NCI-H345 (cell line): ENCODE measurements at places on chromosomes 3 and 15.
A peak's percentile ranks its signal among the peaks of the same experiment; 100 is the strongest.

DNA sequence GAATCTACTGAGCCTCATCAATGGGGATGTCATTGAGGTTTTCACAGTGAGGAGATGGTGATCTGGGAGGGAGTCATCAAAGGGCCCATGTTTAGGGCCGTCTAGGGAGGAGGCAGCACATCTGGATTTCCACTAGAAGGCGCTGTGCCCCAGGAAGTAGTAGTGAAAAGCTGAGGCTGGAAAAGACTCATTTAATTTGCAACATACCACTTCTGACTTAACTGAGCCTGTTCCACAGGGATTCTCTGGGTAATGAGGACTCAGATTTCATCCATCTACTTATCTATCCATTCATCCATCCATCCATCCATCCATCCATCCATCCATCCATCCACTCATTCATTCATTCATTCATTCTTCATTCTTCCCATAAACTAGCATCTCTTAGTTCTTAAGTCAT, 17.4 kb upstream of the SHF start:
- peak; percentile 61 for DNase-seq

DNA sequence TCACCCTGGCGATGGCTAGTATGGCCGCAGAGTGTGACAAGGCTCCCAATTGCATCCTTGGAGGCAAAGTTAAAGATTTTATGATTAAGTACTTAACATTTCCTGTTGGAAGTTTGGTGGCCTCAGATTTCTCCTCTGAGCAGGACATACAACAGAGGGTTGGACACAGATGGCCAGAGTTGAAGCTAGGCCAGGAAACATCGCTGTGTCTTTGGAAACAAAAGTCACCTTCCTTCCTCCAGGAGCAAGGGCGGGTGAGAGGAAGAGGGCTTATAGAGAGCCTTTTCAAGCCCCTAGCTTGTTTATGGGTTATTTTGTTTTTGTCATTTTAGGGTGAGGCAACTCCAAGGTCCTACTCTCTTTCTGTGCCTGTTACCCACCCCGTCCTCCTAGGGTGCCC, 24.2 kb downstream of the SLC6A1 start:
- DNase-seq: no peak

- no peak for DNase-seq
These were observed 106.9 kb upstream of the RNU6-1 start for GRCh38 chr15:67946701-67947100.

- DNase-seq: no peak
These were observed 213.5 kb upstream of the CDIN1 start for GRCh38 chr15:36365963-36366362.

DNA sequence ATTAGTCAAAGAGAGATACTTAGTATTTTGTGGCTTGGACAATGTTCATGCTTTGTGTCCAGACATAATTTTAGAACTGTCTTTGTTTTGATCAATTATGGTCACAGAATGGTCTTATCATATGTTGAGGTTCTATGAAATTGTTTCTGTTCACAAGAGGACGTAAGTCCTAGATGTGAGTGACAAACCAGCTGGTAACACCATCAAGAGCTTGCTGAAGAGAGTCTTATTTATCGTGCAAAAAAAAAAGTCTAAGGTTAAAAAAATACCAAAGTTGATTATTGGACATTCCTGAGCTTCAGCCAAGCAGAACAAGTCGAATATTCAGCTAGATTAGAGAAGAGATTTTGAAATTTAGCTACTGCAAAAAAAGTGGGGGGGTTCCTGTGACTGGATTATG, 495.9 kb upstream of the NAALADL2 start:
- no peak for DNase-seq

DNA sequence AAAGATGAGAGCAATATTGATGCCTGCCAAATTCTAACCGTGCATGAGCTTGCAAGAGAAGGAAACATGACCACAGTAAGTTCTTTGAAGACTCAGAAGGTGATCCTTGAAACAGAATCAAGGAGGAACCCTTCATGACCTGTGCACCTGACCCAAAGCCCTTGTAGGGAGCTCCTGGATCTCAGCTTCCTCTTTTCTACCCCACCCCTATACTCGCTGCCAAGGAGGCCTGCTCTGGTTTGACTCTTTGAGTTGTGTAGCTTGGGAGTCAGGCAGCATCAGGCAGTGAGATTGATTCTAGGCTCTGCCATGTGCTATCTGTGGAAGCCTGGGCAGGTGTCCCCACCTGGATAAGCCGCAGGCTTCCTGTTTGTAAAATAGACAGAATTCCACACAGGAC, 10.6 kb downstream of the TTC21A start:
- DNase-seq: no peak

DNA sequence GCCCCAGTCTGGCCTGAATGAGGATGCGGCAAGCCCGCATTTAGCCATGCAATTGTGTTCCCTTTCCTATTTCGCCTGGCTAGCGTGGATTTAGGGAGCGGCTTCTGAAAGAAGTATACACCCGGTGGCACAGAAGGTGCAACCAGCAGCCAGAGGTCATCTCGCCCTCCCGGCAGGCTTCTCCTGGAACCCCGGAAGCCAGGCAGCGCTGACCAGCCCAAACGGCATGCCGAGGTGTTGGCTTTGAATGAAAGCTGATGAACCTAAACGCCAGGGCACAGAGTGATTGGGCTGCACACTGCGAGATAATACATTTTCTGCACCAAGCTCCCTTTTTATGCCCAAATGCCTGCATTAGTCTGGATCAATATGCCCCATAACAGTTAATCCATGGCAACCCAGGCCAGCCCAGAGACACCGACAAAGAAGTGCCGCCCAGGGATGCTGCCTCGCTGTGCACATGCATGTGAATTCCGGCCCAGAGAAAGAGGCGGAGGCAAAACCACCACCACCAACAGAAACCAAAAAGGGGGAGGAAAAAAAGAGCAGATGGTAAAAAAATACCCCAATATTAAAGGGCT, 1.4 kb downstream of the SRGAP3 start:
- DNase-seq: peak; percentile 31

- no peak for DNase-seq
These were observed at the start of gene HRH1 for GRCh38 chr3:11154036-11154952. HRH1 (plus strand) TSS chr3:11154493; CDS start chr3:11259038, 104,545 bp downstream.

DNA sequence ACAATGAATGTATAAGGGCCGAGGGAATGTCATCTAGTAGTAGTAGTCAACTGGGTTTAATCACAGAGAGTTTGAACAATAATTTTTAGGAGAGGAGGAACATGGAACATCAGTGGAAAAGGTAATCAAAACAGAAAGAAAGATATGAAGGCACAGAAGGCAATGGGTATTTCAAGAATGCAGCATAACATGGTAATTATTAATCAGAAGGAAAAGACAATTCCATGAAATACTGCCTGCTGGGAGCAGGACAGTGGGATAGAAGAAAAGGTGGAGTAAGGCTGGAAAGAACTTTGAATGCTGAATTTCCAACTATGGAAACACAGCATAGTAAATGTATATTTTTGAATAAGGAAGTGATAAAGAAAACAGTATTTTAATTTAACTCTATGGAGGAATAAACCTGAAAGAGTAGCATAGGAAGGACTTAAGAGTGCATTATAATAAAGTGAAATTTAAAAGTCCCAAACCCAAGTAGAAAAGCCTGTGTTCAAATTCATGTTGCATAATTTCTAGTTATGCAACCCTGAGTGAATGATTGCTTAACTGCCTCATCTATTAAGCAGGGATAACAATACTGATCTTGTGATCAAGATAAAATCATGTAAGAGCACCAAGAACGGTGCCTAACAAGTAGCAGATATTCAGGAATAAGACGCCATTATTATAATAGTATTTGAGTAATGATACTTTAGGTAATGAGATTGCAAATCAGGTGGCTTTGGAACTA, 357.7 kb downstream of the TBC1D5 start:
- no peak for DNase-seq

DNA sequence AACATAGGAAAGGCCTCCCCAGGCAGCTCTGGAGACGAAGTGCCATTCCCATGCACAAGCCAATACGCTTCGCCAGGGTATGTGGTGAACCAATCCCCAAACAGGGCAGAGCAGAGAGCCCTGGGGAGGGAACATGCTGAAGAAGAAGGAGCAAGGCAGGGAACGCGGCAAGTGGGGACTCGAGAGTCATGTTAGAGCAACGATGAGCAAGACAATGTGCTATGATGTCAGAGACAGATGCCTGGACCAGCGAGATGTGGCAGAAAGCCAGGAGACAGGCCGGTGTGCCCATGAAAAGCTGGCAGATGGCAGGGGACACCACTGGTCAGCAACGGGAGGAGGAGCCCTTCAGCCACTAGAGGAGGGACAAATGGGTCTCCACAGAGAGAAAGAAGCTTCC, 39.6 kb downstream of the NIPA2 start:
- no peak for DNase-seq

DNA sequence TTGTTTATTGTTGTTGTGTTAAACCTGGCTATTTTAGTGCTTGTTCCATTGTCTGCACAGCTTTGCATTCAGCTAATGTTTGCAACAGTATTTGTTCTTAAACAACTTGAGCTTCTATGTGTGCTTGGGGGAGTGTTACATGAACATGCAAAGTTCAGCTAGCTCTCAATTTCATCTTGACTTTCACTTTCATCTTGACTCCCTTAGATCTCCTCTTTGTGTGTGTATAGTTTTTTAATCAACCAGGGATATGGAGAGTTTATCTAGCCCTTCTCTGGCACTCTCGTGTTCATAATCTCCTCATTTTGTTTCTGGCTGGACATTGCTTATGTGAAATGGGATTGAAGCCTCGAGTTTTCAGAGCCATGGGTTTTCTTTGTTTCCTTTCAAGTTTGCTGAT, 212.4 kb upstream of the ZBTB20 start:
- DNase-seq: no peak

GRCh38 chr3:128408693-128409623, 57.7 kb downstream of the DNAJB8 start:
- DNase-seq: no peak

DNA sequence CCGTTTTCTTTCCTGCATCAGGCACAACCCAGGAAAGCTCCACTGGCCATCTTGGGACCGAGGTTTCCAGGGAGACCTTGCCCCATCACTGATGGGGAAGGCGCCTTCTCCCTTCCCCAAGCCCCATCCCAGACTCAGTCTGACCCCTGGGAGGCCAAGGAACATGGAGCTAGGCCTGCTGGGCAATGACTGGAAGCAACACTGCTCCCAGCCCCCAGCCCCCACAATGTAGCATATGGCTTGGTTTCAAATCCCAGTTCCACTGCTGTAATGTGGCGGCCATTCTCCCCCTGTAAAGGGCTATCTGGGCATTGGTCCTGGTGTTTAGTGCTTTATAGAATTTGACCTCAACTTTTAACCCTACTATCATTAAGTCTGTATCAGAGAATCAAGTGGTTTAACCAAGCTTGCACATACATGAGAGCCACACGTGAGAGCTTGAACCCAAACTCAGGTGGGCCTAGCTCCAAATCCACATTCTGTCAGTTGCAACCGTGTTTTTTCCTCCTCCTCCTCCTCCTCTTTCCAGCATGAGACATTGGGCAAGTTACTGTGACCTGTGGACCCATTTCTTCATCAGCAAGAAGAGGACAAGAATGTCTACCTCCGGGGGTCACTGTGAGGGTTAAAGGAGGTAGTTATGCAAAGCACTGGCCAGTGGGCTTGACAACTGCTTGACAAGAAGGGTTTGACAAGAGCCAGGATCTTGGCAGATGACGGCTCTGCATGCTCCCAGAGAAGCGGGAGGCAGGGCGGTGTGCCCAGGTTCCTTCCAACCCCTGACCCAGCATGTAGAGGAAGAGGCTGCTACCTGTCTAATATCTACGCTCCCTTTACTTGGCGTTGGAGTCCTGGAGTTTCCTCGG, 37.4 kb downstream of the KLHL25 start:
- no peak for DNase-seq

- DNase-seq: no peak
These were observed 5.1 kb downstream of the BFSP2 start for GRCh38 chr3:133404920-133405319.

GRCh38 chr3:101898752-101899169, 49.4 kb downstream of the NFKBIZ start:
- no peak for DNase-seq

DNA sequence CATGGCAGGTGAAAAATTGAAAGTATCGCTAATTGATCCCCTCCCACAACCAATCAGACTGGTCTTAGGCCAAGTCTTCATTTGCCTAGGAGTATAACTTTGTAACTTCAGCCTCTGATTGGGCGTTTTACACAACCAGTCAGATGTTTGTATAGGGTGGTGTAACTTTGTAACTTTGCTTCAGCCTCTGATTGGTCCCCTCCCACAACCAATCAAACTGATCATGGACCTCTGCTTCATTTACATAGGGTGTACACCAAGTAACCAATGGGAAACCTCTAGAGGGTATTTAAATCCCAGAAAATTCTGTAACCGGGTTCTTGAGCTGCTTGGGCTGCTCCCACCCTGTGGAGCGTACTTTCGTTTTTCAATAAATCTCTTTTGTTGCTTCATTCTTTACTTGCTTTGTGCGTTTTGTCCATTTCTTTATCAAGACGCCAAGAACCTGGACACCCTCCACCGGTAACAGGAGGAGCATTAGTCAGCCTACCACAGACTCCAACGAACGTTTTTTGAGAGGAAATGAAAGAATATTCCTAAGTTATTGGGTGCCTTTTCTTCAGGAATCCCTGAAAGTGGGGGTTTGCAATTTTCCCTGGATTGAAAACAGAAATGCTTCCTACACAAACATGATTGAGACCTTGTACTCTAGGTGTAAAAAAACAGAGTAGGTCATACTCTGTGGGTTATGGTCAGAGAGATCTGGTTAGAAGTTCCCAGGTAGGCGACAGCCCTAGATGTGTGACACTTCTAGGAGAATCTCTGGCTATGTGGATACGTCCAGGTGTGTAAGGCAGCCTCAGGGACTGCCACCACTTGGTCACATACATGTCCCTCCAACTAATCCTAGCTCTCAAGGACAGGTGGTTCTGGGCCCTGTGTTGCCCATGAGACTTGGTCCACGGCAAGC, 5.5 kb upstream of the SACM1L start:
- no peak for DNase-seq

DNA sequence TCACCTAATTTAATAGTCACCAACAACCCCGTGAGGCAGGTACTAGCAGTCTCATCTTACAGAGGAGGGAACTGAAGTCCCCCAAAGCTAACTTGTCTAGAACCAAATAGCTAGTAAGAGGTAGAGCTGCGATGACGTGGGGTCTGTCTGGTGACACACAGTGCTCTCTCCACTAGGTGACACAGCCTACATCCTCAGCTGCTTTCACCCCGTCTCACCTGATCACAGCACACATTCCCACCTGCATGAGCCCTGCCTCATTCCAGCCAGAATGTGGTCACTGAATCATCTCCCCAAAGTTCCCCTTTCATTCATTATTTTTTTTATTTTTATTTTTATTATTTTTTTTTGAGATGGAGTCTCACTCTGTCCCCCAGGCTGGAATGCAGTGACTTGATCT, 21.3 kb upstream of the MAGEF1 start:
- DNase-seq: no peak

- DNase-seq: no peak
These were observed 27.5 kb downstream of the TMEM158 start for GRCh38 chr3:45198264-45199260.
